Brain pericyte (primary cell): ENCODE measurements at places on chromosomes 11 and 22.

- no peak for DNase-seq
Measured at GRCh38 chr11:7546324-7546791, 32.6 kb downstream of the PPFIBP2 start.

GRCh38 chr11:6608011-6608410, 4.0 kb downstream of the TAF10 start:
- no peak for DNase-seq

GRCh38 chr22:45832959-45833580, 143.9 kb downstream of the WNT7B start:
- DNase-seq = no peak

DNA sequence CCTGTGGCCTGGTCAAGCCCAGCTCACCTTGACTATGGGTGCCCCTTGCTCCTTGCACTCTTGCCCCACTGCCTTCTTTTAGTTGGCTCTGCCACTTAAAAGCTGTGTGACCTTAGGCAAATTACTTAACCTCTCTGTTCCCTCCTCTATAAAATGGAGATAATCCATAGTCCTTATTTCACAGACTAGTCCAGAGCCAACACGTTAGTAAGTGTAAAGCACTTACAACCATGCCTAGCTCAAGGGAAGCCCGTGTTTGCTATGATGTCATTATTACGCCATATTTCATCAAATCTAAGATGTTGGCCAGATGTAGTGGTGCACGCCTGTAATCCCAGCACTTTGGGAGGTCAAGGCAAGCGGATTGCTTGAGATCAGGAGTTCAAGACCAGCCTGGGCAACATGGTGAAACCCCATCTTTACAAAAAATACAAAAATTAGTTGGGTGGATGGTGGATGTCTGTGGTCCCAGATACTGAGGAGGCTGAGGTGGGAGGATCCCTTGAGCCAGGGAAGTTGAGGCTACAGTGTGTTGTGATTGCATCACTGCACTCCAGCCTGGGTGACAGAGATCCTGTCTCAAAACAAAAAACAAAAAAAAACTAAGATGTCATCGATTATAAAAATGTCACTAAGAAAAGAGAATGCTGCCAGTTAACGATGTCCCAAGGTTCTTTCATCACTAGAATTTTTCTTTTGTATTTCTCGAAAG, 2.3 kb upstream of the CCDC88B start:
- no peak for DNase-seq

DNA sequence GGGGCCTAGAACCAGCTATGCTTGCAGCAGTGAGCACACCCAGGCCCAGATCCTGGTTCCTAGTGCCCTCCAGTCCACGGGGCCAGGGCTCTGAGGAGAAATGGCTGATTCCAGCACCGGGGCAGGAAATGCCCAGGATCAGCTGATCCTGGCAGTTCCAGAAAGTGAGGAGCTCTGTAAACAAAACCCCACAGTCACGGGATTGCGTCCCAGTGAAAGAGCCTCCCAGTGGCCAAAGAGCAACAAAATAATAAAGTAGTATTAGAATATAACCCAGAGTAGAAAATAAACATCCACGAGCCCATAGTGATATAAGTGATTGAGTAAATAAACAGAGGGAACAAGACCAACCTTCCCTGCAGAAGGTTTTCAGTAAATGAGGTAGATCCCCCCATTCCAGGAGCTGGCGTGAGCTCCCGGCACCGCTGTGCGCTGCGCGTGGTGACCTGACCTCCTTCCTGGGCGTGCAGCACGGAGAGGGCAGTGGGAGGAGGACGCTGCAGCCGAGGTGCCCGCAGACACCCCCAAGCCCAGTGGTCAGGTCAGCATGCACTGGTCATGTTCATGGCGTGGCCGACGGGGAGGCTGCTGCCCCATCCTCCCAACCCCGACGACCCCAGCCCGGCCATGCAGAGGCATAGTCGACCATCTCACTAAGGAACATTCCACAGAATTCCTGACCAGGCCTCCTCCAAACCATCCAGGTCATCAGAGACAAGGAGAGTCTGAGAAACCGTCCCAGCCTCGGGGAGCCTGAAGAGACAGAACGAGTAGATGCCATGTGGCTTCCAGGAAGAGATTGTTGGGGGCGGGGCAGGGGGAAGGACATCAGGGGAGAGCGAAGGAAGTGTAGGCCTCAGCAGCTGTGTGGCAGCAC, 19.8 kb downstream of the PTDSS2 start:
- peak; percentile 64 for DNase-seq

DNA sequence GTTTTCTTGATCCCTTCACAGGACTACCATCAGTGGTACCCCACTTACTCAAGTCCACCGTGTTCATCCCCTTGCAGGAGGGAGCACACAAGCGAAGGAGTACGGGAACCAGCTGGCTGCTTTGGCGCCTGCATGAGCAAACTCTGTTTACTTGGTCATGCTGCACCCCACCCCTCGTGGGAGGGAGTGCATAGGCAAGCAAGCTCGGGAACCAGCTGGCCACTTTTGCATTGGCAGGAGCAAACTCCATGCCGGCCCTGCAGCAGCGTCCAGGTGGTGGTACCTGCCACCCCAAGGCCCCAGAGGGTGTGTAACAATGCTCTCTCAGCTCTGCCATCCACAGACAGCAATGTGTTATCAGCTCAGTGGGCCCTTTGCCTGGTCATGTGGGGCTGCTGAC, 737.8 kb downstream of the FAM181B start:
- no peak for DNase-seq

- DNase-seq = no peak
Measured at GRCh38 chr11:3831378-3832239, 9.2 kb downstream of the RHOG start.

DNA sequence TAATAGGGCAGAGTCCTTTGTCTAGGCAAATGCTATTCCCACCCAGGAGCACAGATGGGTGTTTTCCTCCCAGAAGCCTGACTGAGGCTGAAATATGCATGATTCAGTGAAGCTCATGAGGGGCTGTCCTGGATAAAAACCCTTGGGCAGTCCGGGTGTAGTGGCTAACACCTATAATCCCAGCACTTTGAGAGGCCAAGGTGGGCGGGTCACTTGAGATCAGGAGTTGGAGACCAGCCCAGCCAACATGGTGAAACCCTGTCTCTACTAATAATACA, 48.6 kb upstream of the LMO2 start:
- DNase-seq = no peak
